ENCODE measurements at places on chromosomes 1 and 21.

- no peak for DNase-seq
Measured at GRCh38 chr1:9085306-9085940, 16.0 kb upstream of the SLC2A5 start.

GRCh38 chr1:232555494-232556210 is 74.3 kb downstream of the SIPA1L2 start:
- no peak for DNase-seq

- no peak for DNase-seq
Measured at GRCh38 chr1:118961156-118961555, 27.0 kb downstream of the TBX15 start.

GRCh38 chr1:234724516-234725176 is 114.7 kb upstream of the IRF2BP2 start:
- peak; percentile 76 for DNase-seq

- no peak for DNase-seq
Measured at GRCh38 chr1:110576441-110576840, 29.7 kb downstream of the KCNA2 start.

- DNase-seq = no peak
Measured at GRCh38 chr1:206035027-206035426, 11.3 kb upstream of the CTSE start.

- no peak for DNase-seq
Measured at GRCh38 chr1:175731581-175731980, 11.8 kb downstream of the TNR start.

DNA sequence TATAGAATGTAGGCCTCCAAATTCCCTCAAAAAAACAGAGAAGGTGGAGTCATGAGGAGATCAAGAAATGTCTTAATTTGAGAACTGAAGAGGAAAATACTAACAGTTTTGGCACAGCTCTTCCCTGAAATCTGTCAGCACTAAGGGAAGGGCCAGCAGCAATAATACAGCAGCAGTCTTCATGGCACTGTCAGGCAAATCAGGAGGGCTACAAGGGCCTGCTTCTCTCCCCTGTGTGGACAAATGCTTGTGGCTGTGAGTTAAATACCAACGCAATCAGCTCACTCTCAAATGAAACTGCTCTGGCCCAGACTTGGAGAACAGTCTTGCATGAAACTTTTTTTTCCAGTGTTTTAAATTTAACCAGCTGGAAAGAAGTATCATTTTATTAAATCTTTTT is 20.5 kb upstream of the CNN3 start:
- no peak for DNase-seq

DNA sequence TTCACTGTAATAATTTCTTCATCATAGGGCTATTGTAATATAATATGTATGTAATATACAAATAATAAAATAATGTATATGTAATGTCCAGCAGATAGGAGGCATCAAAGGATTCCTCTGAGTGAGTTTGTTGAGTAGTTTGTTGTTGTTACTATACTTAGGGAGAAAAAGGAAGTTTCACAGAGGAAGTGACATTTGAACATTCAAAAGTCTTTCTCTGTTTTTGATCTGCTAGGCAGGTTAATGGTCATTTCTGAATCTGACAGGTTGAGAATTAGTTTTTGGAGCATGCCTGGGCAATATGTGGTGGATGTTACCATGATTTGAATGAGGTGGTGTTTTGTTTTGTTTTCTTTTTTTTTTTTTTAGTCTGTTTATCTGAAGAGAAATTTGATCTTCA is 102.1 kb downstream of the NRDC start:
- DNase-seq = no peak

GRCh38 chr1:99660496-99660895 is 14.6 kb downstream of the PALMD start:
- DNase-seq = no peak

GRCh38 chr1:241654019-241654418 is 1.9 kb downstream of the WDR64 start:
- no peak for DNase-seq

GRCh38 chr1:181129771-181130606 is 41.5 kb downstream of the IER5 start:
- no peak for DNase-seq

DNA sequence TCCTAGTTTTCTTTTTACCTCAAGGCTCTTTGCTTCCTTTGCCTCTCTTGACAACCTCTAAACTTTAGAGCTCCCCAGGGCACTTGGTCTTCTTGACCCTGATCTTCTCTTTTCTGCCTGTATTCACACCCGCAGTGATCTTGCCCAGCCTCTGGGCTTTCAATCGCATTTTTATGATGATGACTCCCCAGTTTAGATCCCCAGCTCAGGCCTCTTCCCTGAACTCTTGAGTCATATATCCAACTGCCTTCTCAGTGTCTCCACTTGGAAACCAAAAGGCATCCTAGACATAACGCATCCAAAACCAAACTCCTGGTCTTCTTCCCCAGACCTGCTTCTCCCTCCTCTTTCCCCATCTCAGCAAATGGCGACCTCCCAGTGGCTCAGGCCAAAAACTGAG is 6.5 kb downstream of the STUM start:
- no peak for DNase-seq

GRCh38 chr1:181987334-181987895 is 74.1 kb downstream of the ZNF648 start:
- DNase-seq = no peak

GRCh38 chr1:170309389-170310013 is 163.7 kb downstream of the NTMT2 start:
- no peak for DNase-seq

DNA sequence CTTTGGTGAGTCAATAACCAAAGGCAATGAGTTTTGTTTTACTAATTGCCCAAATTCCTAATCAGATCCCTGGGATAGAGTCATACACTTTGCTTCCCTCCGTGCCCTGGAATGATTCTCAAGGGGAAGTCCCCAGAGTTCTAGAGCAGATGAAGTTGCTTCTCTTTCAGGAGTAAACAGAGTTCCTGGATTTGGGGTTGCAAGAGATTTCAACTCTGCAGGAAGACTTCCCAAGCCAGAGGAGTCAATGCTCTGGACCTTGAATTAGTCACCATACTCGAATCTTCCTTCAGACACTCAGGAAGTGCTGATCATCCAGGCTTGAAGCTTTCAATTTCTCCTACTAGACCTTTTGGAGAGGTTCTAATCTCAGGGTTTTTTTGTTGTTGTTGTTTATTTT is 39.6 kb downstream of the FCER1A start:
- DNase-seq = no peak

GRCh38 chr1:178664278-178664677 is 60.8 kb upstream of the RALGPS2 start:
- DNase-seq = no peak

DNA sequence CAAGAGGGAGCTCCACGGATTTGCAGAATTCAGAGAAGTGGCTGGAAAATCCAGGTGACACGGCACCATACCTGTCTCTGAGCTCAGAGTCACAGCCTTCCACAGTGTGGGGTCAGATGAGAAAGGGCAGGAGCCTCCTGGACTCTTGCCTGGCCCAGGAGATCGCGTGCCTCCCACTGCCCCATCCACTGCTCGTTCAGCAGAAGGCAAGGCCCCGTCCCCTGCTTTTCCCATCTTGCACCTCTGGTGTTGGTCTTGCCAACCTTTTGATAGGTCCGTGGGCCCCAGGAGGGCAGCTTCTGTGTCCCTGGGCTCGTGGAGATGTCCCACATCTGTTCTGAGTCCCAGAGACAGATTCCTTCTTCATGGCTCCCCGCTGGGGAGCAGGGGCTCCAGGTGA is 83.7 kb upstream of the VAMP3 start:
- no peak for DNase-seq

- DNase-seq = no peak
Measured at GRCh38 chr1:235023711-235024439, 104.8 kb downstream of the TOMM20 start.

GRCh38 chr1:17561561-17561985 is 22.1 kb downstream of the ARHGEF10L start:
- no peak for DNase-seq

DNA sequence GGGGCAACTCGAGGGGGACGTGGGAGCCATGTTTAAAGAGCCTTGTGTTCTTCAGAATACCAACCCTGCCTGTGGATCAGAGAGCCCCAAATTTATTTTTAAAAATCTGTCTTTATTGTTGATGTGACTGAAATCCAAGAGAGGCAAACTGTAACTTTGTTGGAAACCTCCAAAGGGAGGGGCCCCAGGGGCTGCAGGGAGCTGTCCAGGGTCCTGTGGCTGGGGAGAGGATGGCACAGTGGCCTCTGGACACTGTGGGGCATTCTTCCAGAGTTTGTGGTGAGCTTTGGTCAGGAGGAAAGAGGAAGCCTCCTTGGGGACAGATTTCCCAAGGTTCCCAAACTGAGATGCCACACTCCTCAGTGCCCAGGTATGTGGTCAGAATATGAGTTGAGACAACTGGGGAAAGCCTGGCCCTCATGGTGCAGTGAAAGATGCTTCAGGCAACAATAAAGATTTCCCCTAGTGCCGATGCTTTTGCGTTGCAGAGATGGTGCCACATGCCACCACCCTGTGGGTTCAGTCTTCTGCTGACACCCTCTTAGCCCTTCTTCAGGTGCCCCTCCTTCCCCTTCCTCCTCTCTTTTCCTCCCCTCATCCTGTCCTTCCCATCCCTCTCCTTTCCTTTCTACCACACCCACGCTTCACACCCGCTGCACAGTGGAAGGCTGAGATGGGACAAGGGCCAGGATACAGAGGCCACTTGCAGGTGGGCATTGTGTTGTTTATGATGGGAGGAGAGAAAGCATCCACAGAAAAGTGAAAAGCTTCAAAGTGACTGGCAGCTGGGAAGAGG is 122.1 kb downstream of the UCK2 start:
- DNase-seq = no peak

DNA sequence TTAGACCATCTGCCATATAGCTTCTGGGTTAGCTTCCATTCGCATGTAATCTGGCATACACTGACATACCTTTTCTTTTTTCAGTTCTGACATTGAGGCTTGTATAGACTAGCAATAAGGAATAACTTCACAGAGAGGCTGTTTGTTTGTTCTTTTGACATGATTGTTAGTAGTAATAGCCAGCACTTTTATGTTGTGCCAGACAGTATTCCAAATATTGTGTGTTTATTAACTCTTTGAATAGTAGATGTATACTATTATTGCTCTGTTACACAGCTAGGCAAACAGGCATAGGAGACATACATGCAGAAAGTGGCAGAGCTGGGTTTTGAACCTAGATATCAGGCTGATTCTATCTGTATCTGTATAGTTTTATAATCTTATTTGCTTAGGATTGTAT is 12.6 kb downstream of the SMG7 start:
- DNase-seq = no peak

DNA sequence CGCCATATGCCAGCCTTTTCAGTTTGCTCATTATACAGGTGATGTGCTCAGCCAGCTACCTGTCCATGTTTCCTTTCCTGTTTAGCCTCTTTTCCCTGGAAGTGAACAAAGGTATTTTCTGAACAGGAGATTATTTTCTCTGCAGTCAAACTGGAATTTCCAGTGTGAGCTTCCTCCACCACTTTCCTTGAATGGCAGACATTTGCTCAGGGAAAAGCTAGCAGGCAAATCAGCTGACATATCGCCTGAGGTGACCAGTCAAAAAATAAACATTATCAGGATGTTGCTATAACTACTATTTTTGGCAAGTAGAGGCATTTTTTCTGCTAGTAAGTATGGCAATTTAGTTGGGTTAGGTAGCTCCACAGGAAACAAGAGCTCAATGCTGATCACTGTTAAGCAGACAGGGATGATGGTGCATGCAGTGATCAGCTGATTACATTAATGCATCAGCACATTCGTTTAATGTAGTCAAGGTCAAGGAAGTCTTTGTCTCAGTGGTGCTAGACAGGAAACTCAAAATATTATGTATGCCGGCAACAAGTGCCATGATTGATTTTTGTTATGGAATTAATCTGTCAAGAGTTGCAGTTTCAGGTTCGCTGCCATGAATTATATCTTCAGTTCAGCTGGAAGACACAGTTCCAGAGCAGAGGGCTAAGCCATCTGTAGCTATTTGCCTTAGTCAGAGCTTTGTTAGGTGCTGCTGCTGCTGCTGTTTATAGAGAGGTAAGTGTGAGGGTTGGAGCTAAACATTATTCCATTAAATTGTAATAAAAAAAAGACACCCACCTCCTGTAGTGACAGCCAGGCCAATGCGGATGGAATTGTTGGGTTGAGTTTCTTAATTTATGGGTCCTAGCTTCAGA is 179.7 kb upstream of the ST6GALNAC5 start:
- no peak for DNase-seq

DNA sequence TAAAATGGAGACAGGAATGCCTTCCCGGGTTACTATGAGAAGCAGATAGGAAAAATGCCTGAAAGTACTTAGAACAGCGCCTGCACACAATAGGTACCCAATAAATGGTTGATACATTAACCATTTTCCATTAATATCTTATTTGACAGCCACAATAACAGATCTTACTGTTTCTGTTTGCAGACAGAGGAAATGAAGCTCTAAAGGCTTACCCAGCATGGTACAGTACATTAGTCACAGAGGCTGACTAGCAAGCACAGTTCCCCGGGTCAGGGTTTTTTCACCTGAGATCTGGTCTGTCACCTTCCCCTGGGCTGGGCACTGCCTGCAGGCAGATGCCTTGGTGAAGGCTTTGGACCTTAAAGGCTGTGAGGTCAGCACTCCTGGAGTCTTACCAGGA is 2.9 kb downstream of the TRIM63 start:
- DNase-seq = no peak

DNA sequence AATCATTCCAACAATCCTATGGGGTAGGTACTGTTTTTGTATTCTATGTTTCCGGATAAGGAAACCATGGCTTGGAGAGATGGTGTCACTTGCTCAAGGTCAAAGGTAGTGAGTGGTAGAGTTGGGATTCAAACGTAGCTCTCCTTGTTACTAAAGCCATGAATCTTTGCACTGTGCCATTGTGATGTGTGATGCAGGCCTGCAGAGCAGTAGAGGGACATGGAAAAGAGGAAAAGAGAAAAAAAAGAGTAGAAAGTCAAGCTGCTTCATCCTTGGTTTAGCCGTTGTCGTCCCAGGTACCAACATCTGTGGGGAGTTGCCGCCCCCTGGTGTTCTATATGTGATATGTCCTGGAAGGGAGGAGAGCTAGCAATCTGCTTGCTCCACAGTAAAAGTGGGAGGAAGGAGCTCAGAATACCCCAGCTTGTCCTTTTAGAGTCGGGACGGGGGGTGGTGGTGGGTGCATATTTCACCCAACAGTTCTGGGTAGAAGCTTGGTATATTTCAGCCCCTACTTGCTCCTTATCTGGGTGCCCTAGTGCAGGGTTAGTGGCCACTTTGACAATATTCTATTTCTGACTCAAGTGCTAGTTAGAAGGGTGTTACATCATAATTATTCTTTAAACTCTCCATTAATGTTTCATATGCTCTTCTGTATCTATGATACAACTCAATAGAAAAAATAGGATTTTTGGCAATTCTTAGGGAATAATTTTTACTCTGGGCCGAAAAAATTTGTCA is 98.4 kb downstream of the EBNA1BP2 start:
- DNase-seq = peak; percentile 89

All from activated effector memory CD4-positive, alpha-beta T cell treated with anti-CD3 and anti-CD28 coated beads, Interleukin-2, amount 50 U/mL, for 16 hours (primary cell).